ENCODE measurements at places on chromosomes 4 and X. TPM values are rescaled to one million over a fixed set of nuclear protein-coding genes. Genes with fewer than 3 reads are reported as not detected.

DNA sequence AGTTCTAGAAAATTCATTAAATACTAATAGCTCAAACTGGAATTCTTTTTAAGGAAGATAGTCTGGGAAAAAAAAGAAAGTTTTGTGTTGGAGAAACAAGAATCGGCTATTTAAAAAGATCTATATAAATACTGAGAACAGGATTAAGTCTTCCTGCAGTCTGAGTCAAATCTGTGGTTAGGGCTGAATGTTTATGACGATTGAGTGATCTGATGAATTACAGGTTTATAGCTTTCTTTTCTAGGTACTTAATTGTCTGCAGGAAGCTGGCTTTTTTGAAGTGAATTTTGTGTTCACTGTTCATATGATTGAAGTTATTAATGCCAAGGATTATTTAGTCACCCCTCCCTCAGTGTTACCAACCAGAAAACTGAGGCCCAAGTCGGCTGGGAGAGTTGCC, 42.2 kb downstream of the TLL1 start:
- DNase-seq = no peak

DNA sequence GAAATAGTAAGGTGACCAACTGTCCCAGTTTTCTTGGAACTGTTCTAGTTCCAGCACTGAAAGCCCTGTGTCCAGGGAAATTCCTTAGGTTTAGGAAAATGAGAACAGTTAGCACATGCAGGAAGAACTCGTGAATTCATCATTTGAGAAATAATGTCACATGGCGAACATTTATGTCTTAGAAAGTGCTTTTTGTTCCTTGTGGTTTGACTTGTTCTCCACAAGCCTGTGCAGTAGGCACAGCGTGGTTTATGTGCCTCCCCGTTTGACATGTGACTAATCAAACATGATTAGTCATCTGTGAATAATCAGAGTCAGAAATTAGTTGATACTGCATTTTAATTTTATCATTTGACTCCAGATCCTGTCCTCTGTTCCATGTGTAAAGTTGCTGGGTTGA, 556.0 kb upstream of the CPEB2 start:
- DNase-seq = no peak

DNA sequence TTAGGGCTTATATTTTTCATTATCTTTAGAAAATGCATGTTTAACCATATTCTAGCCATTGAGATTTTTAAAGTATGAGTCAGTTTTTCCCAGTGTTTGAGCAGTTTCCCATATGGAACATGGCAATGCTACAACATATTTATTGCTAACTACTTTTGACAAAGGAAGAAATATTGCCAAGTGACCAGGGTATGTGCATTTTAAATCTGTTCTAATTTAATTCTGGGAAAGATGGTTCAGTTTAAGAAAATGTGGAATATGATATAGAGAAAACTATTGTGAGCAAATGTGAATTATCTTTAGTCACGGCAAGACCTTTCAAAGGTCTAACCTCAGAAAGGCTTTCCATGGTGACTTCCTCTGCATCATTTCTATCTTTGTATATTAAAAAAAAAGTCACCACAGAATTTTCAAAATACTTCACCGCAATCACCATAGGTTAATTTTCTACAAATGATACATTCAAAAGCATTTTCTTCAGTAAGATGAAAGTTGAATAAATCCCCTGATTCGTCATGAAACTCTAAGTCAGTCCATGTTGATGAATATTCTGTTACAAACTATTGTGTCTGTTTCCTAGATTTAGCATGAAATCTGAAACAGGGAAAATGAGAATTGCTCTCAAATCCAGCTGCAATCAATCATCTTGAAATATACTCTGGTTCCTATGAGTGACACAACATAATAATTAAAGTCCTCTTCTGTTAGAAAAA, 2349.0 kb upstream of the TENM3 start:
- no peak for DNase-seq

- DNase-seq = no peak
These were observed 213.4 kb downstream of the GC start for GRCh38 chr4:71570492-71570891.

DNA sequence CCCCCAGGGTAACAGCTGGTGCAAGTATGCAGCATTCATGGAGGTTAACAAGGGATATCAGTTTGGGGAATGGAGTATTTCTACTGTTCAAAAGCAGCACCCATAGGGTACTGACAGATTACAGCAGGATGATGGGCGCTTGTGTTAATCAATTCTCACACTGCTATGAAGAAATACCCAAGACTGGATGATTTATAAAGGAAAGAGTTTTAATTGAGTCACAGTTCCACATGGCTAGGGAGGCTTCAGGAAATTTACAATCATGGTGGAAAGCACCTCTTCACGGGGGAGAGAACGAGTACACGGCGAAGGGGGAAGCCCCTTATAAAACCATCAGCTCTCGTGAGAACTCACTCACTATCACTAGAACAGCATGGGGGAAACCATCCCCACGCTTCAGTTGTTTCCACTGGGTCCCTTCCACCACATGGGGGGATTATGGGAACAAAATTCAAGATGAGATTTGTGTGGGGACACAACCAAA, 64.1 kb downstream of the TNIP2 start:
- DNase-seq = no peak

- DNase-seq = no peak
These were observed 7.2 kb upstream of the PUDP start for GRCh38 chrX:7155163-7155562.

DNA sequence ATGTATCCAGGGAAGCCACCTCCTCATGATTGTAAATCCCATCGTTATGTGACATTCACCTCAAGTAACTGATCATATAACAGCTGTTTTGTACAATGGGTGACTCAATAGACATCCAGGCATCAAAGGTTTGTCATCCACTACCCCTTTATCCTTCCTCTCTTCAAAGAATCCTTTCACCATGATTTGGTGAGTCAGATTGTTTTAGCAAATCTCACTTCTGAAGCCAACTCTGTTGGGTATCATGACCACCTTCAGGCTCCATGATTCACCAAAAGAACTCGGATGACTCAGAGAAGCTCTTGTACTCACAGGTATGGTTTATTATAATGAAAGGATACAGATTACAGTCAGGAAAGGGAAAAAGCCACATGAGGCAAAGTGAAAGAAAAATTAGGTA, 132.1 kb downstream of the PWWP3B start:
- no peak for DNase-seq

- peak; percentile 19 for DNase-seq
These were observed 557.7 kb upstream of the SLIT2 start for GRCh38 chr4:19693936-19694570.

DNA sequence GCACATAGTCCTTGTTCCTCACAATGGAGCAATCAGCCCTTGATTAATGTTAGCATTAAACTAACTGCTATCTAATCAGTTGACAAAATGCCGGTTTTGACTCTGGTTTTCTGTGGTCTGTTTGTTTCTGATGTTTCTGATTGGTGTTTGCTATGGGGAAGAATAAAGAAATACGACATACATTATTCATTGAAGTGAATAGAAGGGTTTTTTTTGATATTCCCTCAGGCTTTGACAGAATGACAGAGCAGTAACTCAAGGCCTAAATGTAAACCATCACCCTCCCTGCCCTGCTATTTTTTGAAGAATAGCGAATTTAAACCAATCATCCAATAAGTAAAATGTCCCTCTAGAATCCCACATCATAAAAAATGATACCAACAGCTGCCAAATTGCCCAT, 65.5 kb upstream of the HS3ST1 start:
- no peak for DNase-seq

GRCh38 chrX:71102292-71102691, 4.2 kb downstream of the CXorf65 start:
- no peak for DNase-seq

Gene IGSF1
- total RNA-seq = not detected

Gene TRIML2
- total RNA-seq = not detected

Gene IQCM
- total RNA-seq = not detected

Gene OGT
- total RNA-seq = 128 TPM

Gene TMEM131L
- total RNA-seq = 21.2 TPM

All from endothelial cell of umbilical vein (primary cell).